Nephron progenitor cell (in vitro differentiated cells): ENCODE measurements at places on chromosomes 5 and 9.

DNA sequence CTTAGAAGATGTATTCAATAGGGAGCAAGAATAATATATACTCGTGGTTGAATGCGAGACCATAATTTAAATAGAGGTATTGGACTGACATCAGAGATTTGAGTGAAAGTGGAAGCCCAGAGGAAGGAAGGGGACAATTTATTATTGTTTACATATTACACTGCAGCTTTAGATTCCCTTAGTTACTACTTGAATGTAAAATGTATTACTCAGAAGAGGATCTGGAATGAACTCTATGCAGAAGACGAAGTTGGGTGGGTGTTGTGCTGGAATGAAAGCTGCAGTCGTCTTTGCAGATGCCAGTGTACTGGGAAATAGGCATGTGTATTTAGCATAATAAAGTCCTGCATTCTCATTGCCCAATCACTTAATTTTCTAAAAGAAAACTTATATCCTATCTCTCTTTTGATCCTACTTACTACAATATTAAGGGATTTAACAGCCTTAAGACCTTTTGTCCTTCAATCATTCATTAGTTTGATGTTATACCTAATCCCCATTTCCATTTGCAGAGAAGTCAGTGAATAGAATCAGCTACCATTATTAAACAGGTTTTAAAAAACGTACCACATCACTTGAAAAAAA lies 570.7 kb upstream of the WWC1 start:
- no peak overlapping the region for H3K27ac ChIP-seq
- DNase-seq, result no peak
- H3K4me3 ChIP-seq, result no peak overlapping the region
- H3K27me3 ChIP-seq, result peaks cover 2% of the 10 kb centered on the region

DNA sequence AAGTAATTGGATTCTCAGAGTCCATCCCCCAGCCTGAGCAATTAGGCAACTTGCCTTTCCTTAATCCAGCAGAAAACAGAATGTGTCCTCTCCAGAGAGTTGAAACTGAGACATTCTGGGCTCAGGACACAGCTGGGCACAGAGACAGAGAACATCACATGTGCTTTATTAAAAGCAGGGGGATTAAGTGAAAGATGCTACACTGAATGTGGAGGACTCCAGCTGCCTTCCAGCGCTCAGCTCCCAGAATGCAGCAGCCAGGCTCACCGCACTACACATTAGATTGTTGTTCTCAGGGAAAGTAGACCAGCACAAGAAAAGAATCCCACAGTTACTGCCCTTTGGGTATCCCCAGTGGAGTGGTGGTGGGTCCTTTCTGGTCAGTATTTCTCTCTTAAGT lies 141.6 kb upstream of the IL12B start:
- peaks cover 10% of the 10 kb centered on the region for H3K36me3 ChIP-seq
- peaks cover 10% of the 10 kb centered on the region for H3K27me3 ChIP-seq
- no peak for DNase-seq
- H3K4me1 ChIP-seq, result no peaks in the 10 kb centered on the region

DNA sequence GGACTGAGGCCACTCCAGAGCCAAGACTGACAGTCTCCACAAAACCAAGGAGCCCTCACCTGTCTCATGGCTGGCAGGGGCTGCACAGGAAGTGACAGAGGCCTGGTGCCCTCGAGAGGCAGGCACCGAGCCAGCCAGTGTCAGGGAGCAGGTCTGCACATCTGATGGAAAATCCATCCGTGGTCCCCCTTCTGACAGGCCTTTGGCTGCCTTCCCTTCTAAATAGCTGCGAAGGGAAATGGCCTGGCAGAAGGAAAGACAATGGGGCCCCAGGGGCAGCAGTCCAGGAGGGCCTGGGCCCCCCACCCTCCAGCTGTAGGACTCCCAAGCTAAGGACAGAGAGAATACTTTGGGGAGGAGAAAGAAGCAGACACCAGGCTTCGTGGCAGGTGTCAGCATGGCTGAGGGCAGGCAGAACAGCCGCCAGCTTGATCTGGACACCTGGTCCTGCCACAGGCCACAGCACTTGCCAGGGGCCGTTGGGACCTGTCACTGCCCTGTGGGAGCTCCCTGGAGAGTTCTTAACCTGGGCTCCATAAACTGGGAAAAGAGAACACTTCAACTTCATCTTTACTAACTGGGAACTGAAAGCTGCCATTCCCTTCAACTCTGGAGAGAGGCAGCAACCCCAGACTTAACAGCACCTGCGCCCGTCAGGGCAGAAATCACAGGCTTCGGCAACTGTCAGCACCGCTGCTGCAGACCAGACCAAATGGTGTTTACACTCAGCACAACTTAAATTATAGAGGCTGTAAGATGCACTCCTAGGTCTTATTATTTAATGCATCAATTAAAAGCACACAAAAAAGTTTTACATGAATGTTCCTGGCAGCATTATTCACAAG lies 22.0 kb downstream of the ADAMTS2 start:
- H3K4me3 ChIP-seq, result no peak overlapping the region
- DNase-seq, result no peak
- H3K36me3 ChIP-seq, result peaks cover 6% of the 10 kb centered on the region
- peaks cover 34% of the 10 kb centered on the region for H3K27me3 ChIP-seq
- H3K27ac ChIP-seq, result no peak overlapping the region

- DNase-seq, result no peak
- peaks cover 12% of the 10 kb centered on the region for H3K4me1 ChIP-seq
- H3K36me3 ChIP-seq, result peaks cover 33% of the 10 kb centered on the region
- no peak overlapping the region for H3K4me3 ChIP-seq
- H3K27ac ChIP-seq, result no peak overlapping the region
These were observed 29.1 kb upstream of the LRRC14B start for GRCh38 chr5:162190-162564.

DNA sequence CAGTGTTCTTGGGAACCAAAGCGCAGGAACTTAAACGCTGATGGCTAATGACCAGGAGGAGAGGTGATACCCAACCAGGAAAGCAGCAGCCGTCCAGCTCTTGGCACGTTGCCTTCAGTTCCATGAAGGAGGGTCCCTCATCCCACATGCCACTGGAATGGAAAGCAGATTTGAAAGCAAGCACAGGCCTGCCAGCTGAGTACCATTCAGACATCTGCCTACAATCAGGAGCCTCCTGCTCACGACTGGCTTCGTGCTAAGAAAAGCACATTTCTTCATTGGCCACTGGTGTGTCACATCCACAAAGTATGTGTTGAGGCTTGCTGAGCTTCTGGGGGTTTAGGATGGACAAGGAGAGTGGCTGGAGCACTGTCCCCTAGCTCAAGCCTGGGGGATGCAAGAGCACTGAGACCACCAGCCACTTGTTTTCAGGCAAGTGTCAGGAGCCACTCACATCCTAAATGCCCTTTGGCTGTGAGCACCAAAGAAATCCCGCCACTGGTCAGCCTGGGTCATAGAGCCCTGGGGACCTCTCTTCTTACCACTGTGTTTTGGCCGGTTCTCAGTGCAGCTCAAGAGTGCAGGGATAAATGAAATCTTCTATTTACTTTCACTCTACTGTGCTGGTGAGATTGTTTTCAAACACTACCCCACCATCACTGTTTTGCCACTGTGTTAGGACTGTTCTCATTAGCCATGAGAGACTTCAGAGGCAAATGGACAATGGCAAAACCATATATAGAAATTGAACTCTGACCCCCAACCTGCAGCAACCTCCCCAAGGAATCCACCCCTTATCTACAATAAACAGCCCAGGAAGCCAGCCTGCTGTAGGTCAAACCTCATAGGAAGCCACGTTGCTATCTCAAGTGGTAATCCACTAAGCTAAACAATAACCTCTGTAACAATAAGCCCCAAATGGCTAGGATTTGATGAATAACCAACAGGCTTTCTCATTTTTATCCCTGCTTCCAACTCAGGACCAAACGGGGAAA lies 58.3 kb downstream of the MTX3 start:
- H3K27ac ChIP-seq, result no peak overlapping the region
- H3K36me3 ChIP-seq, result no peaks in the 10 kb centered on the region
- H3K4me3 ChIP-seq, result no peak overlapping the region
- no peaks in the 10 kb centered on the region for H3K27me3 ChIP-seq

GRCh38 chr5:132499440-132500243 lies 9.1 kb upstream of the IRF1 start:
- no peak overlapping the region for H3K4me3 ChIP-seq
- no peak for DNase-seq
- no peak overlapping the region for H3K27ac ChIP-seq
- H3K36me3 ChIP-seq, result no peaks in the 10 kb centered on the region
- H3K4me1 ChIP-seq, result peaks cover 26% of the 10 kb centered on the region
- peaks cover 18% of the 10 kb centered on the region for H3K27me3 ChIP-seq
